ENCODE measurements at places on chromosomes 12 and 14.

GRCh38 chr12:11717519-11717961 is 68.1 kb downstream of the ETV6 start:
- DNase-seq = no peak

GRCh38 chr14:61747342-61747741 is 14.9 kb upstream of the SNAPC1 start:
- DNase-seq = no peak

DNA sequence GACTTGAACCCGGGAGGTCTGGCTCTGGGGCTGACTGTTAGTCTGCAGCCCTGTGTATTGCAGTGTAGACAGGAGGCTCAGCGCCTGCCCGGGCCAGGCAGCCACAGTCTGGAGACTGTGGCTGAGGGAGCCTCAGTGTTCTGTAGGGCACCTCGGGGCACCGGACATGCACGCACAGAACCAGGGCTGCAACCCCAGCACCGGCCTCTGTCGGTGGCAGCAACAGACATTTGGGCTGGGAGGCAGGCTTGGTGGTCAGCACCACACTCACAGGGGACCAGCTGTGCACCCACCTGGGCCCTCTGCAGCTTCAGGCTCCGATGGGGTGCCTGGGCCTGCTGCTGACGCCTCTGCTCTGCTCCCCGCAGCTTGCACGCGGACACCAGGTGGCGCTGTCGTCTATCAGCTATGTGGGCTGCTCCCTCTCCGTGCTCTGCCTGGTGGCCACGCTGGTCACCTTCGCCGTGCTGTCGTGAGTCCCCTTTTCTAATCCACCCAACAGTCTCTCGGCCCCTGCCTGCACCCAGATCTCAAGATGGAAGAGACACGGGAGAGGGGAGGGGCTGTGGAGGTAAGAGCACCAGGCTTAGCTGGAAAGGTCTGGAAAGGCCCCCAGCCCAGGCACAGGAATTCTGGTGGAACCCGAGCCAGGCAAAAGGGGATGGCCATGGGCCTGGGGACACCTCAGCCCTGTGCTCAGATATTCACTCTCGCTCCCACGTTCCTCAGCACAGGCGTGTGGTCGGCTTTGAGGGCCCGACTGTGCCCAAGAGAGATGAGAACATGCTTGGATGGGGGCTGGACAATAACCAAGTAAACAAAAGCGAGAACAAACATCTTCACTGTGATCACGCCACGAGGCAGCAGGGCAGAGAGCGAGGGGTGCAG is 151.0 kb downstream of the ADGRD1 start:
- DNase-seq = peak; percentile 86

DNA sequence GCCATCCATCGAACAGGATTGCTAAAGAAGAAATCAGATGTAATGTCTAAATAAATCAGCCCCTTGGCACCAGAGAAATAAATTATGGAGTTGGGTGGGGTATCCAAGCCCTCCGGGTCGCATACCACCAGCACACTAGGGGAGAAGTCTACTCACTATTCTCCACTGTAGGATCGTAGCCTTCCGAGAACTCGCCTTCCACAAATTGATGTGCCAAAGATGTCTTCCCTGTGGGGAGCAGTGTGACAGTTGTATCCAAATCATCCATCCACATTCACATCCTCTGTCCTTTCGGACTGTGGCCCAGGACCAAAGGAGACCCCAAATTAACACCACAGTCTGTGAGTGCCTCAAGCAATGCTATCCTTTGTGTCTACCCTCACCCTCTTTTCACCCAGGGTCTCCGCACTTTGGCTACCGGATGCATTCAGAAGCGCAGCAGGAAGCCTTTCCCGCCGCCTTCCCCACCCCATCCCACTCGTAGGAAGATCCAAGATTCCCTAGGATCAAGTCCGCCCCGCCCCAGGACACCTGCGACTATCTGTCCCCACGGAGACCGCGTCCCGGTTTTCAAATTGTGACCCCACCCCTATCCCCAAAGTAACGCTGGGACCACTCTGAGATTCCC is 786 bp downstream of the RHEBL1 start:
- DNase-seq = no peak

DNA sequence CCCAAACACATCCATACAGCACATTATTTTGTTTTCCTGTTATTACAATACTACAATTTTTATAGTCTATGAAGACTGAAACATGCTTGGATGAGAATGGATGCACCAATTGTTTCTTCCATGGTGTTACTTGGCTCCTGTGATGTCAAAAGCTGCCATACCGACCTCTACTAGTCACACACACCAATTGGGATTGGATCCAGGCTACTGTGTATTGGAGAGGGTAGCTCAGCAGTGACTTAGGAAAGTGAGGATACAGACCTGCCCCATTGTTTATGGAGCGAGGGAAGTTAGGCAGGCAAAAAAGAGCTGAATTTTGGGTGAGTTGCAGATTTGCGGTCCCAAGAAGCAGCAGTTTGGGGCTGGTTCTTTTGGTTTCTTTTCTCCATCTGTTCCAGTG is 30.8 kb upstream of the AKAP6 start:
- no peak for DNase-seq

- no peak for DNase-seq
Observed at GRCh38 chr12:108400056-108400455, 60.9 kb upstream of the CMKLR1 start.

- no peak for DNase-seq
Observed at GRCh38 chr12:68020699-68021098, 31.5 kb downstream of the IFNG-AS1 start.

DNA sequence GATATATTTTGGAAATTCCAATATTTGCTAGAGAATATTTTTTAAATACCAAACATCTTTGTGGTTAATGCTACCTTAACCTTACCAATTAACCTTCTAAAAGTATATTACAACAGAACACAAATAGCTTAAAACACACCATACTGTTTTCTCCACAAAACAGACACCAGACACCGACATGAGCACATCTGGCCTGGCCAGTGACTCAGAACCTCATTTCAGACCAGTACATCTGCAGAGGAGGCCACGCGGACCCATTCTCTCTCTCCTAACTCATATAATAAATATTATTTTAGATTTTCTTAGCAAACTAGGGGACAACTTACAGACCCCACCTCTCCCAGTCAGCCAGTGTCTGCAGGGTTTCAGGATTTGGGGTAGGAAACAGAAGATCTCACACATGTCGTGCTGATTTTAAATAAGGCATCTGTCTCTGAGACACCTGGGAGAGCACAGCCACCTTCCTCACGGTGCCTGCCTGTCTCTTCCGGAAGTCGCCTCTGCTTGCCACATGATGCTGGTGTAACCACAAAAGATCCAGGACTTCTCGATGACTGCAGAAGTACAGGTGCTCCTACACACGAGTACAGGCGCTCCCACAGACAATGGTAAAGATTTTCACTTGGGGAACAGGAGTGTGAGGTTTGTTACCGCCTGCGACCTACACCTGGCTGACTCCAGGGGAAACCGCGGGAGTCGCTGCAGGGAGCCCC is 9.7 kb upstream of the ANKLE2 start:
- no peak for DNase-seq

DNA sequence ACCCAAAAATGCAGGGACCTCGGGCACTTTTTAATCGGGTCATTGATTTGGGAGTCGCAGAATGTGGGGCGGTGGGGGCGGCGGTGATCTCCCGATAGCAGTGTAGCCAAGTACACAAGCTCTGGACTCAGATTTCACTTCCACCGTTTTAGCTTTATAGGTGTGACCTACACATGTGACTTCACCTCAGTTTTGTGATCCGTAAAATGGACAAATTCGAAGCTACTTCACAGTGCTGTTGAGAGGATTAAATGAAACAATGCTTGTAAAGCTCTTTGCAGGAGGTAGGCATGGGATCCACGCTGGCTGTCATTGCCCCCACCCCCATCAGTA is 478 bp downstream of the RITA1 start:
- DNase-seq = no peak

DNA sequence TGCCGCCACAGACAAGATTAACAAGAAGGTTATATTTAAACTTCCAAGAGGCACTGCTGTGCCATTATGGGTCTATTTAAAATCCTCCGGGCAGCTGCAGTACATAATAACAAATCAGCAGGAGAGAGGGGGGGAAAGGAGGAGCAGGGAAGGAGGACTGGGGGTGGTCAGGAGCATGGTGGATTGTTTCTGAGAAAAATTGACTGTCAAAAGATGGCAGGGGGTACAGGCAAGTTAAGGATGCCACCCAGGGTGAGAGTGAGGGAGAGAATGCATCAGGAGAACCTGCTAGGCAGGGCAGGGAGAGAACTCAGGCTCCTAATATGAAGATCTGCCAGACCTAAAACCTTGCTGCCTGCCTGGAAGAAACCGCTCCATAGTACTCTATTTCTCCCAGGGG is 181.8 kb downstream of the GRIN2B start:
- DNase-seq = no peak

Data from left cardiac atrium (tissue), 4 donors.